ENCODE measurements at places on chromosomes 7 and 10.

GRCh38 chr10:128865436-128866195, 601.4 kb upstream of the MGMT start:
- no peak for DNase-seq

- DNase-seq, result no peak
Measured at GRCh38 chr7:25349283-25350017, 121.2 kb upstream of the NPVF start.

DNA sequence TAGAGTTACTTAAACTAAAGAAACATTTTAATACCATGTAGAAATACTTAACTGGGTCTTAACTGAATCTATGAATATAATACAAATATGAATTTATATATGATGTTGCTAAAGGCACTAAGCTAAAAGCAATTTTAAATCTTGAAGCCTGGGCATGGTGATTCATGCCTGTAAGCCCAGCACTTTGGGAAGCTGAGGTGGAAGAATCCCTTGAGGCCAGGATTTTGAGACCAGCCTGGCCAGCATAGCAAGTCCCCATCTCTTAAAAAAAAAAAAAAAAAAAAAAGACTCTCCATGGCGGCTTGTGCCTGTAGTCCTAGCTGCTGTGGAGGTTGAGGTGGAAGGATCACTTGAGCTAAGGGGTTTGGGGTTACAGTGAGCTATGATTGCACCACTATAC, 95.3 kb downstream of the CCSER2 start:
- no peak for DNase-seq

DNA sequence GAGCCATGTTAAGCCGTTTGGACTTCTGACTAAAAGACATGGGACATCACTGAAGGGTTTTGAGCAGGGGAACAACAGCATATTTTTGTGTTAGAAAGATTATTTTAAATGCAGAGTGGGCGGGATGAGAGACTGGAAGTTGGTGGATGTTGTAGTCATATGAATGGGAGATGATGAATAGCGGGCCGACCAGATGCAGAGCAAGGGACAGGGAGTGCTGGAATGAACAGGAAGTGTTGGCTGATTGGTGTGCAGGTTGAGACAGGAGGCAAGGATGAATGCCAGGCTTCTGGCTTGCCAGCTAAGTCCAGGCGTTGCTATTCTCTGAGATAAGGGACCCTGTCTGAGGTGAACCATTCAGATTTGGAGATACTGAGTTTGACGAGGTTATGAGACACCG, 38.0 kb downstream of the GAD2 start:
- DNase-seq, result no peak

DNA sequence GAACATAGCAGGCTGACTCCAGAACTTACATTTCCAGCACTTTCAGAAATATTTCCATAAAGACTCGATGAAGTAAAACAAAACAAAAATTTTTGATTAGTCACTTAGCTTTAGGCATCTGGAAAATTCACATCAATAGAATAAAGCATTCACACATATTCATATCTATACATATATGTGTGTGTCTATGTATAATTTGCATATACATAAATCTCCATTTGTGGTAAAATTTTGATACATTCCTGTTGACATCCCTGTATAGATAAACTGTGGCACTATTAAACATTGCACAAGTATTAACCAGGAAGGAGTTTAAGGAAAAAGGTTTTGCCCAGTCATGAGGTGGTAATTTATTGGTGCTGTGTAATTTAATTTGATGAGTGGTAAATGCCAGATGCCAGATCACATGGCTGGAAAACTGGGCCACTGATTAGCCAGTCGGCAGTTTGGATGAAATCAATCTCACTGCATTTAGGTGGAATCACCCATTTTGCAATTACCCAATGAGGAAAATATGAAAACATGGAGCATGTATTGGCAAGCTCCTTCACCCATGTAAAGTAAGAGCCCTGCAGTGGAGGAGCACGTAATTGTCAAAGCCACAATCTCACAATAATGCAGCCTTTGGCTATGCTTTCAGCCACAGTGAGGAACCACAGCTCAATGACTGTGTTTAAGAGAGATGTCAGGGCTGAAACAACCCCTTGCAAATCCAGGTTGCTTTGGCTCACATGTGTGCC, 294.6 kb downstream of the RNLS start:
- no peak for DNase-seq

DNA sequence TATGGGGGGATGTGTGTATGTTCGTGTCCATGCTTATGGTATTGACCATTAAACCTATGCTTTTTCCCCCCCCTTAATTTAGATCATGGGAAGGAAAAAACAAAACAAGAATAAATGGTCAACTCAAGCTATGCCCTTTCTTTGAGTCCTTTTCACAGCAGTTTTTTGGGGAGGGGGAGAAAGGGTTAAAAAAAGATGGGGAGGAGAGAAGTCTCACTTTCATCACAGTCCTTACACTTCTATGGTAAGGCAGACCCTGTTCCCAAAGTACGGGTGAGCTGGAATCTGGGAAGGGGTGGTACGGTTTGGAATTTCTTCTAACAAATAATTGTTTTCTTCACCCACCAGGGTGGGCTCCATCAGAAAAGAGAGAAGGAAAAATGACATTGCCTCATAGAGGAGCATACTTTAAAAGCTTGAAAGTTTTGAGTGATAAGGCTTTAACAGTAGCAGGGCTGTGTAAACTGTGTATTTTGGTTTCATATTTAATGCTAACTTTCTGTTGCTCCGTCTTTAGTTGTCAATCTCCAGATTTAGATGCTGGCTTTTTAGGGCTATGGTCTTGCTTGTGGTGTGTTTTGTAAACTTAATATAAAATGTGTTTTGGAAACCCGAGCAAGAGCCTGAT, 180.1 kb downstream of the TCF7L2 start:
- no peak for DNase-seq

Data from uterus (tissue), 4 donors.